ENCODE measurements at places on chromosomes 4 and X. TPM values are rescaled to one million over a fixed set of nuclear protein-coding genes. Genes with fewer than 3 reads are reported as not detected.
A peak's percentile ranks its signal among the peaks of the same experiment; 100 is the strongest.

DNA sequence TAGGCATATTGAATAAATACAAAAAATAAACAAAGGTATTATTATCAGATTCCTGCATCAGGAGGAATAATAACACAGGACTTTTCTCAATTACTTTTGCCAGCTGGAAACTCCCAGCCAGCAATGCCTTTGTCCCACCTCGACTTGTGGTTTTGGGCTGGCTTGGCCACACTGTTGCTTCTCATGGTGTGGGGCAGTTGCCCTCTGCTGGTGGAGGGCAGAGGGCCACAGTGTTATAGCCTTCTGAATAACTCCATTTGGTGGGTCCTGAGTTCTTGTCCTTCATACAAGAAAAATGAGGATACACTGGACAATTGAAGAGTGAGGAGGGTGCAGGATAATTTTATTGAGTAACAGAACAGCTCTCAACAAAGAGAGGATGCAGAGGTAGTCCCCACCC, 1206.0 kb upstream of the ADGRL3 start:
- DNase-seq, result no peak

DNA sequence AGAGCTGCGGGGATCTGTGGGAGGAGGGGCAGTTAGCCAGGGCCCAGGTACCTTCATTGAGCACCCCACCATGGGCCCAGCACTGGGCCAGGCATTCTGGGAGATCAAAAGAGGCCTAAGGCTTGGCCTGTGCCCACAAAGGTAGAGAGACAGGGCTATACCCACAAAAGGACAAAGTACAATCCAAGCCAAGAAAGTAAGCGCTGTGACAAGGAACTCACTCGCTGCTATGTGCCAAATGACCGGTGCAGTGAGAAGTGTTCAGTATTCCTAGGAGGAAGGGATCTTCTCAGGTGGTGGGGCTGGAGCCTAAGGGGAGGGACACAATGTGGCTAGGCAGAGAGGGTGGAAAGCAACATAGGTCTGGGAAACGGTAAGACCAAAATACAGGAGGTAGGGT, 8.8 kb upstream of the FRMPD3 start:
- DNase-seq, result no peak

- DNase-seq, result no peak
Observed at GRCh38 chrX:31383991-31384390, 312.1 kb upstream of the FTHL17 start.

The SYTL5 gene
- 1.6 TPM for total RNA-seq

- DNase-seq, result peak; percentile 76
Observed at GRCh38 chrX:154123241-154124219, 20.5 kb upstream of the OPN1LW start.

GRCh38 chr4:97396605-97397004, 746.7 kb downstream of the STPG2 start:
- DNase-seq, result no peak

DNA sequence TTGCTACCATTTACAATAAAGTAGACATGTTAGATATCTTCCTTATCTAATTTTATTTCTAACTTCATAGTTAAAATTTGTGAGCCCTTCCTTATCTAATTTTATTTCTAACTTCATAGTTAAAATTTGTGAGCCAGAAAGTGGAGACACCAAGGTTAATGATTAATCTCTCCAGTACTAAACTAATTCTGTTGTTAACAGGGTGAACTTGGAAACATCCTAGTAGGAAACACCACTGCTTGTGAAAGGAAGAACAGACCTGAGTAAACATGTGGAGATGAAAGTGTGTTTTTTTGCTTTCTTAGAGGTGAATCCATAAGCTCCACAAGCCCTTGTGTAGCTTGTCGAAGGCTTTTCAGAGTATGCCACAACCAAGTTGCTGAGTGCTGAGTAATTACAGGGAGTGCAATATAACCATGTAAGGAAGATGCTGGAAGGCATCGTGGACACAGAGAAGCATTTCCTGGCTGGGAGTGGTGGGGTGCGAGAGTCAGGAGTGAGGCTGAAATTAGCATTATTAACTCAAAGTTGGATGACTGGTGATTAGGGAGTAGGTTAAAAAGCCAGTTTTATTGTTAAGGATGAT, 118.6 kb upstream of the NEIL3 start:
- no peak for DNase-seq

The WWC2 gene
- 109 TPM for total RNA-seq

The TEX13B gene
- total RNA-seq, result not detected

GRCh38 chr4:77618383-77619241, 13.0 kb downstream of the CXCL13 start:
- DNase-seq, result no peak

GRCh38 chr4:5185551-5185950, 134.3 kb downstream of the STK32B start:
- no peak for DNase-seq

DNA sequence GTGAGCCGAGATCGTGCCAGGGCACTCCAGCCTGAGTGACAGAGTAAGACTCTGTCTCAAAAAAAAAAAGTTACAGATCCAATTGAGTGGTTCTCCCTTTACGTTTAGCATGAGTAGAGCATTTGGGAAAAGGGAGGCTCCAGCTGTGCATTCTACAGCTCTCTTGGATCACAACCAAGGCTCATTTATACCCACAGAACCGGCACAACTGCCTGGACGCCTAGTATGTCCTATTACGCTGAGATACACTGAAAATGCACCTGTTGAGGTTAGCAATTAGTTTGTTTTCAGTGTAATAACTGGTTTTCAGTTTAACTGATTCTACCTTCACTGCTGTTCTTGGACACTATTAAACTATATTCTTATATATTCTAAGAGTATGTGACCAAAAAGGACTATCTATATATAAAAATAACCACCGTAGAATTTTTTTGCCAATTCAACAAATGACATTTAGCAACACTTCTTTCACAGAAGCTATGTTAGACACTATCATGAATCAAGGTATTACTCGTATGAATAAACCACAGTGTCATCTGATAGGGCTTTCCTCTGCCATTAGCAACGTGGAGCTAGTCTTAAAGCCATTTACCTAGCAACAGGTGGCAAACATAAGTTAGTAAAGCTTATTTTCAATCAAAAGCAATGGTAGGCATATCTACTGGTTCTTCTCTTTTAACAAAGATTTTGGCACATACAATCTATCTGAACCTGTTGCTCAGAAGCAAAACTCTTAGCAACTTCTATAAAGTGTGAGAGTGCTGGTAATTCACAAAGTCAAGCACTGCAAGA, 3.6 kb downstream of the OTUD4 start:
- no peak for DNase-seq

GRCh38 chr4:126991965-126992364, 640.8 kb upstream of the INTU start:
- DNase-seq, result no peak

The RBMX gene
- 114 TPM for total RNA-seq

DNA sequence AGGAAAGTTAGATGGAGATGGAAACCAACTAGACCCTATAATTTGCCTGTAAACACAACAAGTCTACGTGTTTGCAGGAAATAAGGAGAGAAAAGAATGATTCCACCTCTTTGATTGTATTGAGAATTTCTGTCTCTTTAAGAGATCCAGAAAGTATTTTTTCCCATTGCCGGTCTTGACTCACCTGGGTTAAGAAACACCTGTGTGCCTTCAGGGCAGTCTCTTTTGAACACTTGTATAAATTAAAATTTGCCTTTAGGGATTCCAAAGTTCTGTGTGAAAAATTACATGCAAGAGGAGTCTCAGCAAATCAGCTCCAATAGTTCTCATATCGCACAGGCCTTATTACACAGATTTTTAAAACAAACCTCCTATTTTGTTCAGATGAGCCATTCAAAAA, 46.0 kb upstream of the SMAD1 start:
- no peak for DNase-seq

The SSR4 gene
- 210 TPM for total RNA-seq

Data from lower lobe of right lung (tissue), 2 donors.